Natural killer cell (primary cell): ENCODE measurements at places on chromosomes 7 and 10. TPM values are rescaled to one million over a fixed set of nuclear protein-coding genes. Genes with fewer than 3 reads are reported as not detected.

Gene BLNK
- total RNA-seq = 1.5 TPM

DNA sequence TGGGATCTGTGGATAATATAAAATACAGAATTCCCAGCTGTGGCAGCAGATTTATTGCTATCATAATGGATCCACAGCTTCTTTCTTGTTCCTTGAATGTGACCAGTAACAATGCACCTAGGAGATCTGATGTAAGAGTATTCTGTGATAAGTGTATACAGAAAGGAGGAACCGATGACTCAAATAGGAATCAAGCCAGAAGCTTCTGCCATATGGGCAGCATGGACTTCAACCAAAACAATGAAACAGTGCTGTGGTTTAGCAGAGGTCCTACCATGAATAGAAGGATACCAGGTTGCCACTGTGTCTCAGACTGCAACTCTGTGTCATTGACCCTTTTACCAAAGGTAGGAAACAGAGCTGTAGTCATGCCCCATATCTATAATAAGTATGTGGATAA, 81.8 kb downstream of the PTPRZ1 start:
- no peak overlapping the region for H3K4me3 ChIP-seq
- no peaks in the 10 kb centered on the region for H3K4me1 ChIP-seq
- no peaks in the 10 kb centered on the region for H3K27me3 ChIP-seq
- no peaks in the 10 kb centered on the region for H3K36me3 ChIP-seq
- DNase-seq = no peak
- H3K27ac ChIP-seq = no peak overlapping the region

DNA sequence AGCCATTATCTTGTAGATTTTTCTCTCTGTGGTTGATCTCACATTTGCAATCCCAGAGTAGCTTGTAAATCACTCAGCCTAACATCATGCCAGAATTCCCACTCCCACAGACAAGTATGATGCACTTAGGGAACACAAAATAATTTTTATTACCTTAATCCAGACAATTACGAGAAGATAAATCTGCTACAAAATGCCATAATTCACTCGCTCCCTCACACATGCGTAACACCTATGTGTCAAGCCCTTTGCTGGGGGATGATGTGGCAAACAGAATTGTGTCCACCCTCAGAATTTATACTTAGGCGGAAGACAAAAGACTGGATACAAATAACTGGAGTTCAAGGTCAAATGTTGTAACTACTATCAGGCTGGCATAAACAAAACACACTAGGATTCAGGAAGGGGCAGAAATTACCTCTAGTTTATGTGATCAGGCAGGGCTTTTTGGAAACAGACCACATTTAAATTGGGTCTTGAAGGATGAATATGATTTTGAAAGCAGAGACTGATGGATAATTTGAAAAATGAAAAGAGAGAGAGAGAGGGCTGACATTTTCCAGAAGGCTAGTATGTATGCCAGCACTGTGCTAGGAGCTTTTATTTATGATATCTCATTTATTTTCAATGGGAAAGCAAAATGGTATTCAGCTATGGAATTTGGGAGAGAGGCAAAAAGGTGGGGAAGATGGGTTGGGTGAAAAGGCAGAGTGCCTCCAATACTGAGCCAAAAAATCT, 69.8 kb downstream of the DOCK4 start:
- H3K4me1 ChIP-seq = no peaks in the 10 kb centered on the region
- DNase-seq = no peak
- no peaks in the 10 kb centered on the region for H3K36me3 ChIP-seq

Gene AKR1C4
- total RNA-seq = not detected

- no peaks in the 10 kb centered on the region for H3K27me3 ChIP-seq
- no peak overlapping the region for H3K4me3 ChIP-seq
- H3K27ac ChIP-seq = no peak overlapping the region
- no peaks in the 10 kb centered on the region for H3K4me1 ChIP-seq
- no peak for DNase-seq
These were observed 14.3 kb downstream of the STARD3NL start for GRCh38 chr7:38192327-38192726.

- H3K4me3 ChIP-seq = no peak overlapping the region
- H3K36me3 ChIP-seq = no peaks in the 10 kb centered on the region
- no peak overlapping the region for H3K27ac ChIP-seq
- peaks cover 16% of the 10 kb centered on the region for H3K4me1 ChIP-seq
These were observed 260.5 kb upstream of the AOAH start for GRCh38 chr7:36984710-36985312.

DNA sequence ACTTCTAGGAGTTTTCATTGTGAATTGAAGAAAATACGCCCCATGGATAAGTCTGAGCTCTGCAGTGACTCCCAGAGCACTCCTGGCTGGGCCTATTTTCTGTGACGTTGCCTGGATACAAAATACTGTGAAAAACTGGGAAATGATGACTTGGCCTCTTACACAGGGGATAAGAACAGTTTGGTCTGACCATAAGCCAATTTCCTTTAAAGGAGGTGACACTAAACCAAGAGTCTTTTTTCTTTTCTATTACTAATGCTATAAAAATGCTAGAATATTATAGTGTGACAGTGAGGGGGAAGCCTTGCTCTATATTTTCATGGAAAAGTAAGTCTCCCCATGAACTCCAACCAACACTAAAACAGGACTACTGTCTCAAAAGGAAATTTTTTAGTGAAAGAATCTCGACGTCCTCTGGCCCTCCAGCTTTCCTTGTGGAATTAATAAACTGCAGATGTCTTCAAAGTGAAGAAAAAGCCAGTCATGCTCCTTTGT, 45.5 kb downstream of the MYOF start:
- peaks cover 4% of the 10 kb centered on the region for H3K4me1 ChIP-seq
- no peaks in the 10 kb centered on the region for H3K36me3 ChIP-seq
- H3K27me3 ChIP-seq = no peaks in the 10 kb centered on the region
- no peak overlapping the region for H3K27ac ChIP-seq
- no peak for DNase-seq

DNA sequence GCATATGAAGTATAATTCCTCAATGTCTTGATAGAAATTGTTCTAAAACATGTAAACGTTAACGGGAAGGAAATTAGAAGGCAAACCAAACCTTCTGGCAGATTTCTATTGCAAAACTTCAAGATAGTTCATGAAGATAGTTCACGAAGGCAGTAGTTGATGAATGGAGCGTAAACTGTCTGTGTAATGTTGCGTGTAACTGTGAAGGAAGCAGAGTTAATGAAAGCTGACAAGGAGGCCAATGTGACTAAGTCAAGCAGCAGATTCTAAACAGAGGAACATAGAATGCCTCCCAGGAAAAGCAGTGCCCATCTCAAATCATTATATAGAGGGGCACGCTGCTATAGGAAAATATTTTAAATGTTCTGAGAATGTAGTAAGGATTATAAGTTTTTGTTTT, 659.7 kb upstream of the IGFBP3 start:
- H3K27me3 ChIP-seq = no peaks in the 10 kb centered on the region
- H3K27ac ChIP-seq = no peak overlapping the region
- H3K36me3 ChIP-seq = no peaks in the 10 kb centered on the region
- H3K4me1 ChIP-seq = no peaks in the 10 kb centered on the region
- DNase-seq = no peak
- no peak overlapping the region for H3K4me3 ChIP-seq

GRCh38 chr10:80447436-80448190, 6.5 kb upstream of the TSPAN14 start:
- no peak overlapping the region for H3K4me3 ChIP-seq
- no peaks in the 10 kb centered on the region for H3K36me3 ChIP-seq
- no peak overlapping the region for H3K27ac ChIP-seq
- H3K27me3 ChIP-seq = no peaks in the 10 kb centered on the region
- peaks cover 17% of the 10 kb centered on the region for H3K4me1 ChIP-seq

DNA sequence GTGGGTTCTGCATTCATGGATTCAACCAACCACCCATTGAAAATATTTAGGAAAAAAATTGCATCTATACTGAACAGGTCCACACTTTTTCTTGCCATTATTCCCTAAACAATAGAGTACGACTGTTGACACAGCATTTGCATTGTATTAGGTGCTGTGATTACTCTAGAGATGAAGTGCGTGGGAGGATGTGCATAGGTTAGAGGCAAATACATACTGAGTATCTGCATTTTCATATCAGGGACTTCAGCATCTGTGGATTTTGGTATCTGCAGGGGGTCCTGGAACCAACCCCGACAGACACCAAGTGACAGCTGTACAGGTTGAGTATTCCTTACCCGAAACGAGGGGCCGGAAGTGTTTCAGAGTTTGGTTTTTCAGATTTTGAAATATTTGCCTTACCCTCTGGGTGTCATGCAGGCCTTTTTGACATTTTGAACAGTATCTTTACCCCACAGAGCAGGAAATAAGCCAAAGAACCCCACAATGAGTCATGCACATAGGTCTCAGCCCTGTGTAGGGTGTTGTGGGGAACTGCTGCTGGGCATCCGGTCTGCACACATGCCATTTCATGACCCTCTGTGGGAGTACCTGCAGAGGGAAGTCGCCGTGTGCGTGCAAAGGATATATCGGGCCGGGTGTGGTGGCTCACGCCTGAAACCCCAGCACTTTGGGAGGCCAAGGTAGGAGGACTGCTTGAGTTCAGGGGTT, 14.5 kb downstream of the NUDT5 start:
- H3K4me1 ChIP-seq = peaks cover 16% of the 10 kb centered on the region
- peak; percentile 39 for DNase-seq
- H3K27me3 ChIP-seq = no peaks in the 10 kb centered on the region
- peaks cover 42% of the 10 kb centered on the region for H3K36me3 ChIP-seq

GRCh38 chr7:110650328-110650727, 440.6 kb upstream of the LRRN3 start:
- H3K4me3 ChIP-seq = no peak overlapping the region
- no peaks in the 10 kb centered on the region for H3K36me3 ChIP-seq
- DNase-seq = no peak
- no peak overlapping the region for H3K27ac ChIP-seq

GRCh38 chr7:45075871-45076796, 12.6 kb downstream of the NACAD start:
- no peak for DNase-seq
- H3K4me3 ChIP-seq = no peak overlapping the region
- H3K36me3 ChIP-seq = peaks cover 69% of the 10 kb centered on the region

DNA sequence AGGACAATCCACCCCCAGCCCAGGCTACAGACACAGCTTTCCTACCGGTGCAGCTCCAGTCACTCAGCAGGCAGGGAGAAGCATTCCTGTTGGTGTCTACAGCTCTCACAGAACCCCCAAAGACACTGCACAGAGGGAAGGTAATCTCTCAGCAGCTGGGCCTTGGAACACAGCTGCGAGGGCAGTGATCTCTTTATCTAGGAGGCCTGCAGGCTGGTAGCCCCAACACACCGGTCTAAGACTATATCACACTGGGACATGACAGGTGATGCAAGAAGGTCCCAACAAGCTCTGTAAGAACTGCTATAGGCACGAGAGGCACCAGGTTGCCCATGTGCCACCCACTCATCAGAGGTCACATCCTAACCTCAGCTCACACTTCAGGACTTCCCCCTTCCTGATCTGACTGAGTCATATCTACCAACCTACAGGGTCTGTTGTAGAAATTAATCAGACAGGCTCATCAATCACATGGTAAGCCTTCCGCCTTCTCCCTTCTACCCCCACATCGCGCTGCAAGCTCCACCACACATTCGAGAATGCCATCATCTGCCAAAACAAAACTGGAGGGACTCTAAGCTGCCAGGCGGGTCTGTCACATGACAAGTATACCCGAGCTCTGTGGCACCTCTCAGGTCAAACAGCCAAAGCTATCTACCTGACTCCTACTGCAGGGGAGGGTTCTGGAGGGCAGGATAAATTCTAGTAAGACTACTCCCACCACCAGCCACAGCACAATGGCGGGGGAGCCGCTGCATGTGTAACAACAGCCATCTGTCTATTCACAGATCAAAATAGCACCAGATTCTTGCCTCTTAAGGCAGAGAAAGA, 26.1 kb downstream of the FAM53B start:
- DNase-seq = peak; percentile 70
- H3K36me3 ChIP-seq = no peaks in the 10 kb centered on the region
- peak overlapping the region; percentile 91 for H3K27ac ChIP-seq
- no peaks in the 10 kb centered on the region for H3K27me3 ChIP-seq

GRCh38 chr10:42980553-42981357, 96.1 kb upstream of the RET start:
- H3K4me1 ChIP-seq = no peaks in the 10 kb centered on the region
- H3K27ac ChIP-seq = no peak overlapping the region
- H3K27me3 ChIP-seq = no peaks in the 10 kb centered on the region
- H3K36me3 ChIP-seq = no peaks in the 10 kb centered on the region
- peak; percentile 10 for DNase-seq

DNA sequence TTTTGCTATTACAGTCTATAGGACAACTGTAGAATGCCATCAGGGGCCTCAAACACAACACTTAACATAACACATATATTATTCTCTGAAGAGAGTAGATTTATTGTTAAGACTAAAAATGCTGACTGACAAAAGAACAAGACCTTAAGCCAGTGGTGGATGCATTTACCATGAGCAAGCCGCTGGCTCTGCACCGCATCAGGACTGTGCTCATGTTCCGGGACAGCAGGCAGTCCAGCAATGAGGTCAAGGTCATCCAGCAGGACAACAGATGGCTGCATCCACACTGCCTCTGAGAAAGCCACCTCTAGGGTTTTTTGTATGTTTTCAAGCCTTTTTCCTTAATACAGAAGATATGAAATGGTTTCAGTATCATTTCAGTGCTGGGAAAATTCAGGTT, 23.8 kb downstream of the PEX1 start:
- peaks cover 52% of the 10 kb centered on the region for H3K36me3 ChIP-seq
- no peaks in the 10 kb centered on the region for H3K4me1 ChIP-seq
- DNase-seq = no peak
- H3K27me3 ChIP-seq = no peaks in the 10 kb centered on the region

DNA sequence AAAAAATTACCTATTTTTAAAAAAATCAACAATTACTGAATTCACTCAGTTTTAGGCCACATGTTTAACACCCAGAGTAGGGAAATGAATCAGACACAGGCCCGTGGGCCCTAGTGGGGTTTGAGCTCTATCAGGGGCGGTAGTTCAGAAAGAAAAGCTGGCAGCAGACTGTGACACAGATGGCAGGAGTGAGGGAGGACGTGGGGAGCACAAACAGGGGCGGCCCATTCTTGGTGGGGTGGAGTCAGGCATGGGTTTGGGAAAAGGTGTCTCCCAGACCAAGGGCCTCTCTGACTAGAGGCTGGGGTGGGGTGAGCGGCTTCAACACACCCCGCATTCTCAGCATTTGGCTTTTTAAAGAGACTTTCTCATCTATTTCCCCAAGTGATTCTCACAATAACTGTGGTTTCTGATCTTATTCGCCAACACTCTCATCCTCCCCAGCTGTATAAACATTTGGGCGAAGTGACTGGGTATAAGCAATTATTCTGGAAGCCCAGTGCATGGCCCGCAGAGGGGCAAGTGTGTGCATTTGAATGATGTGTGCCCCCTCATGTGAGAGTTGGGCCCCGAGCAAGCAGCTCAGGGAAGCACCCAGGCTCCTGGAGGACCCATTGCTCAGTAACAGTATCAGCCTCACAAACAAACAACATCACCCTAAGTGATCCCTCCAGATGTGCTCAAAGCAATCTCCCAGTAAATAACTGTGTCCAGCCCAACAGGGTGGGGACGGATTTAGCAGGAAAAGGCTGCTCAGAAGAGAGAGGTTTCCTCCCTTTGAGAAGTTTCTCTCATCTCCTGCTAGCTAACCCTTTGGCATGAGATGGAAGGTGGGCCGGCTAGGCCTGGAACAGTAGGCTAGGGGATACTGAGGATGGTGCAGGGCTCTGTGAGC, 437.6 kb upstream of the ZMIZ1 start:
- no peak overlapping the region for H3K27ac ChIP-seq
- DNase-seq = no peak
- H3K4me3 ChIP-seq = no peak overlapping the region
- H3K27me3 ChIP-seq = no peaks in the 10 kb centered on the region
- H3K4me1 ChIP-seq = no peaks in the 10 kb centered on the region
- H3K36me3 ChIP-seq = no peaks in the 10 kb centered on the region

- H3K36me3 ChIP-seq = peaks cover 44% of the 10 kb centered on the region
- DNase-seq = no peak
- H3K27me3 ChIP-seq = no peaks in the 10 kb centered on the region
- H3K4me1 ChIP-seq = peaks cover 41% of the 10 kb centered on the region
These were observed 3.3 kb downstream of the MAP3K8 start for GRCh38 chr10:30437031-30437841.
